ENCODE measurements at places on chromosomes 6 and 20.

DNA sequence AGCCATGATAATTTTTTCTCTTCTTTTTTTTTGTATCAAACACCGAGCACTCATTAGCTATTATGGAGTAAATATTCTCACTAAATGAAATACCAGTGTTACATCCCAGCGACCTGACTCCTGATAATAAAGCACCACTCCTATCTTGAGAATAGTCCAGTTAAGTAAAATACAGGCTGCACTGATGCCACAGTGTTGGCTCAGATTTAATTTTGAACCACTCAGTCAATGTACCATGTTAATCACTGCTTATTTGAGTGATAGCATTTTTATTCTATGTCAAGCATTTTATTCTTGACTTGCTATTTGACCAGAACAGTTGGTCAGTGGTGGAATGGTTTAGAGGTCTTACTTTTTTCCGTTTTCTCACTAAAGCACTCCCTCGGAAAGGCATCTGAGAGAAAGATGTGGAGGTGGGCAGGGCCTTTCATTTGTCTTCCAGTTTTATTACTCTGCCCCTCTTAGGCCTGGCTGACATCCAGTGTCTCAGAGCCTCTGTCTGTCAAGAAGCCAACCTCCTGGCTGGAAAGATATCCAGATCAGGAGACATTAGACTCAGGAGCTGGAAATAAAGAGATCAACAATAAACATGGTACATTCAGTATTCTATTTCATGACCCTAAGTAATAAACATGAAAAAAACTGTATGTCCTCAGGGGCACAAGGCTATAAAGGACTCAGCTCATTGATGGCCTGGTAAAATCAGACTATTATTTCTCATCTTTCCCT is 457.8 kb downstream of the EPM2A start:
- no peaks in the 10 kb centered on the region for H3K4me1 ChIP-seq
- no peak overlapping the region for H3K4me3 ChIP-seq
- H3K27ac ChIP-seq, result no peak overlapping the region
- no peaks in the 10 kb centered on the region for H3K27me3 ChIP-seq

DNA sequence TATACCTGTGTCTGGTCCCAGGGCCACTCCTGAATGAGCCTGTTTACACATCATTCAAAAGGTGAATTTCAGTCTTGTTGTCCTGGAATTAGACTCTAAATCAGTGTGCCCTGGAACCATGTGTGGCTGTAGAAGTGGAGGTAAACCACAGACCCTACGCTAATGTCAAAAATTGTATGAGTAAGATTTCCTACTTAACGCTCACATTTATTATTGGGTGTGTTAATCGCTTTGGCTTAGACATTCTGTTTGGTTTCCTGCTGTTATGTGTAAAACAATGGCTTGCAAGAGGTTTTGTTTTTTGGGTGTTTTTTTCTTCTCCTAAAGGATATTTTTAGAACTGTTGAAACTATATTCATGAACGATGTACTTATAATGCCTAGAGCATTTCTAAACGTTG is 19.3 kb downstream of the PLCB1 start:
- no peak overlapping the region for H3K4me3 ChIP-seq
- no peak overlapping the region for H3K27ac ChIP-seq
- DNase-seq, result no peak
- H3K4me1 ChIP-seq, result peaks cover 3% of the 10 kb centered on the region
- no peaks in the 10 kb centered on the region for H3K36me3 ChIP-seq
- no peaks in the 10 kb centered on the region for H3K27me3 ChIP-seq

- H3K27me3 ChIP-seq, result no peaks in the 10 kb centered on the region
- H3K36me3 ChIP-seq, result no peaks in the 10 kb centered on the region
- no peak overlapping the region for H3K4me3 ChIP-seq
- no peak overlapping the region for H3K27ac ChIP-seq
- no peaks in the 10 kb centered on the region for H3K4me1 ChIP-seq
- DNase-seq, result no peak
Observed at GRCh38 chr6:55182016-55182650, 7.8 kb downstream of the HCRTR2 start.

- H3K4me3 ChIP-seq, result no peak overlapping the region
- no peak overlapping the region for H3K27ac ChIP-seq
- no peaks in the 10 kb centered on the region for H3K36me3 ChIP-seq
- no peak for DNase-seq
Observed at GRCh38 chr6:67287566-67287965, 1347.5 kb upstream of the ADGRB3 start.

DNA sequence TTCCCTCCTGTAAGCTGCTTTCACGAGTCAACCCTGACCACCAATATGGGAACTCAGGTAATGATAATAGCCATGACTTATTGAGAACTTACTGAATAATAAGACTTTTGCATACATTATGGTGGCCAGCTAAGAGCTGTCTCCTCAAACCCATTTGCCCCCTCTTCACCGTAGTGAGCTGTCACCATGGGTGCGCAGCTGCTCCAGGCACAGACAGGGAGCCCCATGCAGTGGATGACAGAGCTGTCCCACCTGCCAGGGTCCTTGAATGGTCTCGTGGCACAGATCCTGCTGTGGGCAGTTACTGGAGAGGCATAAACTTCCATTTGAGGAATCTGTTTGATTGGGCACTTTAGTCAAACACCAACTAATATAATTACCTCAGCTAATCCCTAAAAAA is 1.9 kb downstream of the SLC22A16 start:
- no peak overlapping the region for H3K27ac ChIP-seq
- no peak for DNase-seq
- peaks cover 9% of the 10 kb centered on the region for H3K27me3 ChIP-seq
- H3K4me3 ChIP-seq, result no peak overlapping the region
- H3K36me3 ChIP-seq, result no peaks in the 10 kb centered on the region
- H3K4me1 ChIP-seq, result no peaks in the 10 kb centered on the region

DNA sequence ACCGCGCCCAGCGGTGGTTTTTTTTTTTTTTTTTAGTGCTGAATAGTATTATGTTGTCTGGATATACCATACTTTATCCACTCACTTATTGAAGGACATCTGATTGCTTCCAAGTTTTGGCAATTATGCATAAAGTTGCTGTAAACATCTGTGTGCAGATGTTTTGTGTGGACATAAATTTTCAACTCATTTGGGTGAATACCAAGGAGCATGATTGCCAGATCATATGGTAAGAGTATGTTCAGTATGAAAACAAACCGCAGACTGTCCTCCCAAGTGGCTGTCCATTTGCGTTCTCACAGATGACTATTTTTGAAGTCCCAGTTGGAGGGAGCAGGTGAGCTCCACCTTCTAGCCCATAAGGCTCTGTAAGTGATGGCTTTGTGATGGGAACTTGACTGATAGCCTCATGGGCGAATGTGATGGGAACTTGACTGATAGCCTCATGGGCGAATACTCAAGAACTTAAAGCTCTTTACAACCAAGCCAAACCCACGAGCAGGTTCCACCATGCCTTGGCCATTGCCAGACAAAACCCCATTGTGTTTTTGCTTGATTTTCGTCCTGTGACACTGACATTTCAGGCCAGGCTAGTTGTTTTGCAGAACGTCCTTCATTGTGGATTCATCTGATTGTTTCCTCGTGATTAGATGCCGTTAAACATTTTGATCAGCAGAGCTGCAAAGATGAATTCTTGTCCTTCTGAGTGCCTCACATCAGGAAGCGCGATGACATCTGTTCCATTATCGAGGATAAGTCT is 51.0 kb downstream of the ZBTB2 start:
- DNase-seq, result no peak
- no peak overlapping the region for H3K4me3 ChIP-seq
- H3K27me3 ChIP-seq, result no peaks in the 10 kb centered on the region
- no peak overlapping the region for H3K27ac ChIP-seq
- H3K4me1 ChIP-seq, result no peaks in the 10 kb centered on the region

DNA sequence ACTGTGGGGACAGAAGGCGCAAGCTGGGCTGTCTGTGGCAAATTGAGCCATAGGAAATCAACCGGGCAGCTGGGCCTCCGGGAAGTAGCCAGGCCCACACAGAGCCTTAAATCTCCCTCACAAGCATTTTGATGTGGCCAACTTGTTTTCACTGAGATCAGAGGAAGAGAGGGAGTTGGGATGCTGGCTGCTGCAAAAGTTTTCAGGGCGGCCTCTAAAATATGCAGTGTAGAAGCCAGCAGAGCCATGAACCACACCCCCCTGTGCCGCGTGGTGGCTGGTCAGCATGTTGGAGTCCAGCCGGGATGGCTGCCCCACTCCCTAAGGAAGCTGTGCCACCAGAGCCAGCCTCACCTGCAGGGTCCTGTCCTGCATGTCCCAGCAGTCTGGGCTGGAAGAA is 167.4 kb downstream of the CDC5L start:
- H3K4me1 ChIP-seq, result peaks cover 2% of the 10 kb centered on the region
- DNase-seq, result no peak
- peaks cover 71% of the 10 kb centered on the region for H3K27me3 ChIP-seq
- H3K36me3 ChIP-seq, result no peaks in the 10 kb centered on the region

DNA sequence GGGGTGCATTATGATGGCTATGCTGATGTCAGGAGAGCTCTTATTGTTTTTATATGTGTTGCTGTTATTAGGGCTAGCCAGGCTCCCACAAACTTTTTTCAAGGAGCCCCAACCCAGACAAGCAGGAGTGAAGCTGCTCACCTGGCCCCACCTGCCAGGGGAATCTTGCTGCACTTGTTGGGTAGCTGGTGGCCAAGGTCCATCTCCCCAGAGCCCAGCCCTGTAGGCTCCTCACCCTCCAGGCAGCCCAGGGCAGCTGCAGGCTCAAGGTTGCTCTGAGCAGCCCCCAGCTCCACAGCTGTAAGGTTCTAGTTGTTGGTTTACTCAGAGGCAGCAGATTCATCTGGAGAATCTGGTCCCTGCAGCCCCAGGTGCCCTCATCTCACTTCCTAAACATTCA is 46.8 kb upstream of the SIRPA start:
- peaks cover 36% of the 10 kb centered on the region for H3K27me3 ChIP-seq
- no peaks in the 10 kb centered on the region for H3K4me1 ChIP-seq
- no peaks in the 10 kb centered on the region for H3K36me3 ChIP-seq
- no peak overlapping the region for H3K4me3 ChIP-seq
- no peak overlapping the region for H3K27ac ChIP-seq

Data from mesenchymal stem cell (in vitro differentiated cells and primary cell).